Left colon (tissue), 2 donors: ENCODE measurements at places on chromosomes 7 and 10.

DNA sequence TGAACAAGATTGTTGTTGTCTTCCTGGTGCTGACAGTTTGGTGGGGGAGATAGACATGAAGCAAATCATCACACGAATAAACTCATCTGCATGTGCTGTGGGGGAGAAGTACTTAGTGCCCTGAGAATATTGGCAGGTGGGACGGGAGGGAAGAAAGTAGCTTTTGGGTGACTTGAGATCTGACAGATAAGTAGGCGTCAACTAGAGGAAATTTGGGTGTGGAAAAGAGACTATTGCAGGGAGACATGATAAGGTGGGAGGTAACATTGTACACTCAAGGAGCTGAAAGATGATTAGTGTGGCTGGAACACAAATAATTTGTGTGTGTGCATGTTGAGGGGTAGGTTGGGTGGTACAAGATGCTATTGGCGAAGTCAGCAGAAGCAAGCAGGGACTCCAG lies 30.1 kb downstream of the CNNM2 start:
- DNase-seq: no peak

DNA sequence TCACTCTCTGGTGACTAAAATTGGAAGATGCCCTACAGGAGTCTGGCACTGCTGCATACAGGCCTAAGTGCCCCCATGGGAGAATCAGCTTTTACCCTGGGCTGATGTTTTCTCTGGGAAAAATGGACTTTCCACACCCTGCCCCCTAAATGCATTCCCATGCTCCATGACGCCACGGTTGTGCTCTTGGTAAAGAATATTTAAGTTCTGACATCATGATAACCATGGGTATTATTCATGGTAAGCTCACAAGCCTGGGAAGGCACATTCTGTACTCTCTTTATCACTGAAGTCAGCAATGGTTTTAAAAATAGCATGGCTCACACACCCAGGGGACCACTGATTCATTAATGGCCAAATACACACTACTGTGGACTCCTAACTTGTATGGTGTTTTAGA lies 43.4 kb downstream of the HIPK2 start:
- no peak for DNase-seq

DNA sequence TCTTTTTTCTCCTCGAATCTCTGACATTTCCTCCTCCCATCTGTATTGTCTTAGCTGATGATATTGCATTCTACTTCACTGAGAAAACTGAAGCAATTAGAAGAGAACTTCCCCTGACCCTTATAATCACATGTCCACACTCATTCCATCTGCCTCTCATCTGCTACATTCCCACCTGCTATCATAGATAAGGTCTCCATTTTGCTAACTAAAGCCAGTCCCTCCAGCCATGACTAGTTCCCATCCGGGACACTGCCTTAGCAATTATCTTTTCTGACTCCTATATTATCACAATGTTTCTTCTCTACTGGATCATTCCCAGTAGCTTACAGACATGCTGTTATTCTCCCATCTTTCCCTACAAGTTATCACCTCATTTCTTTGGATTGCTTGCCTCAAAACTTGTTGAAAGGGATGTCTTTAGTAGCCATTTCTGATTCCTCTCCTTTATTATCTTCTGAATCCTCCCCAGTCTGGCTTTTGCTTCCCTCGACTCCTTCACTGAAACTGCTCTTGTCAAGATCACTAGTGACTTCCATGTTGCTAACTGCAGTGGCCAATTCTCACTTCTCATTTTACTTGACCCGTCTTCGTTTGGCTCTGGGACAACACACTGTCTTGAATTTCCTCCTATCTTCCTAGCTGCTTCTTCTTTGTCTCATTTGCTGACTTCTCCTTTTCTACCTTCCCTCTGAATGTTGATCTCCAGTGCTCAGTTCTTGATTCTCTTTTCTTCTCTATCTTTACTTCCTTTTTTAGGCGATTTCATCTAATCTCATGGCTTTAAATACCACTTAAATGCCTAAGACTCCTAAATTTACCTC lies 35.9 kb downstream of the FZD1 start:
- no peak for DNase-seq

GRCh38 chr7:42843205-42843800 lies 68.6 kb downstream of the C7orf25 start:
- peak; percentile 17 for DNase-seq
